Naive thymus-derived CD4-positive, alpha-beta T cell (primary cell): ENCODE measurements at places on chromosomes 1 and 21. TPM values are rescaled to one million over a fixed set of nuclear protein-coding genes. Genes with fewer than 3 reads are reported as not detected.

- DNase-seq: no peak
Measured at GRCh38 chr1:87052400-87052799, 138.0 kb downstream of the HS2ST1 start.

DNA sequence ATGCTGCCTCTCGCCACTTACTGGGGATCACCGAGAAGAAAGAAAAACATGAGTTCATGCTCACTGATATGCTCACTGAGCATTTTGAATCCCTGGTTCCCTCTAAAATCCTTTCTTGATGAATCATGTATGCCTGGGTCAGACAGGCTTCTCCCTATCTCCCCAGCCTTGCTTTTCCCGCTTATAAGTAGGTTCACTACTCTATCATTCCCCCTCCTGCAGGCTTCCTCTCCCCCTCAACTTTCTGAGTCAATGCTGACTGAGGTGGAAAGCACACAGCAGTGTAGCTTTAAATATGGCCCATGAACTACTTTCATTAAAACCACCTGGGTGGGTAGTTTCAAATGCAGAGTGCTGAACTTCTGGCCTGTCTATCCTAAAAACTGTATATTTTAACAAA lies 41.7 kb downstream of the FMO4 start:
- no peak for DNase-seq

DNA sequence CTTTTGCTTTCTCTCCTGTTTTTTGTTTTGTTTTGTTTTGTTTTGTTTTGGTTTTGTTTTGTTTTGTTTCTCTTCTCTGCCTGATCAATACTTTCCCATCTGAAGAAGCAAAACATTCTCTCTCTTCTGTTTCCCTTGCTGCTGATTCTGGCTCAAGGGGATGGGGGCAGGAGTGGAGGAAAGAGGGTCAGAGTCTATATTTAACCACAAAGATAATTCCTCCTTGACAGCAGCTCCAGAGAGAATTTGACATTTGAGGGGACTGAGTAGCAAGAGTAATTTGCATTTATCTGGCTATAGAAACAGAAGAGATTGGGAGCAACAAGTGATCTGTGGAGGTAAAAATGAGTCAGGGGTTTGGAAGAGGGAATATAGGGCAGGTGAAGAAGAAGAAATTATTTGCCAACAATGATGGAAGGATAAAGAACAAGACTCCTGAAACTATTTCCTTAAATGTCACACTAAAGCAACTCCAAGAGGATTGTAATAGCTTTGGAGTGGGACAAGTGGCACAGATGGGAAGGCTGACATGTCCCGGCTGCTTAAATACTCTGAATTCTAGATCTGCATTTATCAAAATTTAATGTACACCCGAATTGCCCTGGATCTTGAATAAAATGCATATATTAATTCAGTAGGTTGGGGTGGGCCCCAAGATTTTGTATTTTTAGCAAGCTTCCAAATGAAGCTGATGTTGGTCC lies 349.3 kb upstream of the PLXNA2 start:
- DNase-seq: no peak

DNA sequence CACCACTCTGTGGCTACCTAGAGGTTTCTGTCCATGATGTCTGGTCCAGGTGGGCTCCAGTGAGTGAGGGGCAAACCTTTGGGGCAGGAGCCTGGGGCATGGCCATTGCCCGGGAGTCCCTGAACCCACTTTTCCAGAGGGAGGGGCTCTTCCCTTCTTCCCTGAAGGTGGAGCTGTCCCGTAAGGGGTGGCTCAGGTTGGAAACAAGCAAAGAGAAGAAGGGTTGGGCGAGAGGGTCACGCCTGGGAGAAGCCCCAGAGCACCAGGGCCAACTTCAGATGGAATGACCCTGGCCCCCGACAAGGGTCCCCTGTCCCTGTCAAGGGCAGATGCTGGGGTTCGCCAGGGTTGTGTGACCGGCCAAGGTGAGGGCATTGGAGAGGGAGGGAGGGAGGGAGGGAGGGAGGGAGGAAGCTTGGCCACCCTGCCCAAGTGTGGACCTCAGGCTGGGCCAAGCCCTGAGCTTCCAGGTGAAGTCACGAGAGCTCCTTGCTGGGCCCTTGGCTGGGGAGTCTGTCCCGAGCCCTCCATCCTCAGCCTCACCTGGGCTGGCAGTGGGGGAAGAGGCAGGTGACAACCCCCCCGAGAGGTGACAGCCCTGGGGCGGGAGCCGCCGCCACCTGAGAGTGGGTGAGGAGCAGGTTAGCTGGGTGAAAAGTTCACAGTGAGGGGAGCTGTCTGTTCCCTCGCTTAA lies 69.6 kb downstream of the DHRS3 start:
- no peak for DNase-seq

CAMK2N1 gene
- total RNA-seq: 3.8 TPM

DNA sequence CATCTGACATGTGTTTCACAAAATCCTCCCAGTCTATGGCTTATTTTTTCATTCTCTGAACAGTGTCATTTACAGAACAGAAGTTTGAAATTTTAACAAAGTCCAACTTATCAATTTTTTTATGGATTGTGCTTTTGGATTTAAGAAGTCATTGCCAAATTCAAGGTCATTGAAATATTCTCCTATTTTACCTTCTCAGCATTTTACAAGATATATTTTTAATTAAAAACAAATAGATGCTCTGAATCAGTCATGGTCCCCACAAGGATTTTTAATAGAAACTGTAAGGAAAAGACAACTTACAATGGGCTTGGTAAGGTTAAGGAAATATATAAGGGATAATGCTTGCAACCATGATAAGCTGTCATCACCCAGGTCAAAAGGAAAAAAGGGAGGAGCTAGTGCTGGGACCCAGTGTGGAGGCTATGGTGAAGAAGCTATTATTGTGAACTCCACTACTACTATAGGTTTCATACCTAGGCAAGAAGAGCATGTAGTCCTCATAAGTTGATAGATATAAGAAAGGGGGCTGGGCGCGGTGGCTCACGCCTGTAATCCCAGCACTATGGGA lies 144.5 kb upstream of the KCNJ15 start:
- no peak for DNase-seq

DNA sequence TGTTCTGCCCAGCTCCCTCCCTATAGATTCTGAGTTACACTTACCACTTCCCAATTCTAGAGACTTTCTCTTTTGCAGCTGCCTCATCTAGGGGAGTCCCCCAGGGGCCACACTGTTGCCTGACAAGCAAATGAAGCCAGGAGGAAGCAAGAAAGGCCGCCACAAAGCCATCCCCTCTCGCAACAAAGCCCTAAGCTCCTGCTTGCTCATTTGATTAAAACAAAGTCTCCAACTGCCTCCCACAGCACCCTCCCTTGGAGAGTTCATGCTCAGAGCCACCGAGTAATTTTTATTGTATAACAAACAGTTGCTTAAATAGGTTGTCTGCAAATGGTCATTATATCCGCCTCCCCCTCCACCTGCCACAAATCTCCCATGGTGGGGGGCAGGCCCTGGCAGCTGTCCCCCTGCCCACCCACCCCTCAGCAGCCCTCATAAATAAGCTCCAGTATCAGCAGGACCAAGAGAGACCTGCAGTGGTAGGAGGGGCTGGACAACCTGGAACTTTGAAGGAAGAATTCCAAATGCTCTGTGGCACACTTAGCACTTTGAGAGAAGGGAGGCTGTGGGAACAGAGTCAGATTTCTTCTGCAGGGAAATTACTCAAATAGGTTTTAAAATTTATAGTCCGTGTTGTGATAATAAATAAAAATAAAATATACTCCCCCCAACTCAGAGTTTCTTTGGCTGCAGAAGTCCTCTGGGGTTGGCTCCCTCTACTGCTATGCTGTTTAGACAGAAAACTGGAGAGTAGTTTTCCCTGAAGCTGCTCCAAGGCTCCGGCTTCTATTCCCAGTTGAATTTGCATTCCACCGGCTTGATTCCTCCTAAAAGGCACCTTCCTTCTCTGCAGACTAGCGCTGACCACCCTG lies 237.5 kb downstream of the TTLL7 start:
- DNase-seq: no peak

GRCh38 chr1:36530791-36531190 lies 48.1 kb upstream of the CSF3R start:
- DNase-seq: no peak

DNA sequence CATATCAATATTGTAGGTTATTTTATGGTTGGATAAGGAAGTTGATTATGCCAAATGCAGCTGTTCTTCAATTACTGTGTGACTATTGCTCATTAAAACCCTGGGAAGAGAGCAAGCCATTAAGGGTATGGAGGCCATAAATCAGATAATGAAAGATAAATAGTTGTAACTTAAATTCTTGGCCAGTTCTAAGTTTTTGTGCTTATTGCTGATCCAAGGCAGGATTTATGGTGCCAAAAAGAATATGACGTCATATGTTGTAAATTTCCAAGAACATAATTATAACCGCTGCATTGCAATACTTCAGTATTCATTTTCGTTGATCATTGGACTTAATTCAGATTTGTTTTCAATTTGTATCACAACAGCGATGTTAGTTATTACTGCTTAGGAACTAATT lies 211.6 kb downstream of the LRRC40 start:
- DNase-seq: no peak

- DNase-seq: no peak
Measured at GRCh38 chr1:61083807-61084440, 1.6 kb downstream of the NFIA start.

ADAMTS1 gene
- total RNA-seq: 0.56 TPM

PCP4 gene
- total RNA-seq: not detected

- DNase-seq: no peak
Measured at GRCh38 chr1:86950712-86951419, 36.4 kb downstream of the HS2ST1 start.

DNA sequence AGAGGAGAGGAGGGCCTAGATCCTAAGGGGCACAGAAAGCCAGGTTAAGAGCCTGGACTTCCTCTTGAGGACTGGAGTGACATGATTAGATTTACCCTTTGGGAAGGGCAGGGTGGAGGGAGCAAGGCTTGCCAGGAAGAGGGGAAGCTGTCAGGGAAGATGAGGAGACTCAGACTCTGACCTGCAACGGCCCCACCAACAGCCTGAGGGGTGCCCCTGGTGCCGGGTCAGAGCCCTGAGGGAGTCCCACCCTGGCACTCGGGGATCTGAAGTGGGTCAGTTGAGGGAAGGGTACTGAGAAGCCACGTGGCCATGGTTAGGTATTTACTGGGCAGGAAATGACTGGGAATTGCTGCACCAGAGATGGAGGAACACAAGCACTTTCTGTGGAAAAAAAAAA lies 9.8 kb downstream of the ECE1 start:
- DNase-seq: no peak

- DNase-seq: no peak
Measured at GRCh38 chr1:40855513-40855912, 6.7 kb downstream of the CITED4 start.

C1orf74 gene
- 1.5 and 1.6 TPM in 2 replicates for total RNA-seq

GRCh38 chr1:245240648-245241165 lies 85.9 kb downstream of the KIF26B start:
- no peak for DNase-seq

DNA sequence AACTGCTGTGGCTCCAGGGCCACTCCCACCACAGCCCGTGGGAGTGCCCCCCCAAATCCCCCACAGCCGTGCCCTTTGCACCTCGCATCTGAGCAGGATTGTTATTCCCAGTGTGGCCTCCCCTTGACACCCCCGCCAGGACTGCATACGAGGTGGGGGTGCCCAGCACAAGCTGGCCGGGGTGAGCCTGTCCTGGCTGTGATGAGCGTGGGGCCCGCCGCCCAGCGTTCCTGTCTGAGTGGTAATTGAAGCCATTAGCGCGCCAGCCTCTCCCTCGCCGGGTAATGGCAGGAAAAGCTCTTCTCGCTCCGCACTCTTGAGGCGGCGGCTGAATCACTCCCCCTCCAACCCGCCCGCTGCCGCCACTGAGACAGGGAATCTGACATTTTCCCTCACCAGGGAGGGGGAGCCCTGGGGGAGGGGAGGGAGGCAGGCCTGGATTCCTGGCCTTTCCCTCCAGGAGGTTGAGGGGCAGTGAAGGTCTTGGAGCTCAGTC lies 27.7 kb downstream of the PTPRF start:
- DNase-seq: no peak

CAMK1G gene
- total RNA-seq: not detected

GRCh38 chr1:26900815-26901511 lies 696 bp upstream of the GPATCH3 start:
- no peak for DNase-seq

GRCh38 chr1:228154670-228155571 lies 5.2 kb downstream of the GJC2 start:
- no peak for DNase-seq

- DNase-seq: no peak
Measured at GRCh38 chr1:159949123-159949522, 3.7 kb upstream of the IGSF9 start.

OR2G6 gene
- total RNA-seq: not detected
